ENCODE measurements at places on chromosomes 2 and 18. TPM values are rescaled to one million over a fixed set of nuclear protein-coding genes. Genes with fewer than 3 reads are reported as not detected.

- H3K4me1 ChIP-seq: no peaks in the 10 kb centered on the region
- DNase-seq: no peak
- no peak overlapping the region for H3K27ac ChIP-seq
- no peaks in the 10 kb centered on the region for H3K27me3 ChIP-seq
- no peaks in the 10 kb centered on the region for H3K36me3 ChIP-seq
- H3K4me3 ChIP-seq: no peak overlapping the region
Observed at GRCh38 chr18:46338766-46339165, 234.6 kb downstream of the HAUS1 start.

The XIRP2 gene
- total RNA-seq: not detected

- no peak overlapping the region for H3K4me3 ChIP-seq
- H3K36me3 ChIP-seq: no peaks in the 10 kb centered on the region
- no peak overlapping the region for H3K27ac ChIP-seq
- DNase-seq: no peak
Observed at GRCh38 chr2:118837067-118837466, 10.4 kb downstream of the EN1 start.

The CRYBA2 gene
- not detected for total RNA-seq

DNA sequence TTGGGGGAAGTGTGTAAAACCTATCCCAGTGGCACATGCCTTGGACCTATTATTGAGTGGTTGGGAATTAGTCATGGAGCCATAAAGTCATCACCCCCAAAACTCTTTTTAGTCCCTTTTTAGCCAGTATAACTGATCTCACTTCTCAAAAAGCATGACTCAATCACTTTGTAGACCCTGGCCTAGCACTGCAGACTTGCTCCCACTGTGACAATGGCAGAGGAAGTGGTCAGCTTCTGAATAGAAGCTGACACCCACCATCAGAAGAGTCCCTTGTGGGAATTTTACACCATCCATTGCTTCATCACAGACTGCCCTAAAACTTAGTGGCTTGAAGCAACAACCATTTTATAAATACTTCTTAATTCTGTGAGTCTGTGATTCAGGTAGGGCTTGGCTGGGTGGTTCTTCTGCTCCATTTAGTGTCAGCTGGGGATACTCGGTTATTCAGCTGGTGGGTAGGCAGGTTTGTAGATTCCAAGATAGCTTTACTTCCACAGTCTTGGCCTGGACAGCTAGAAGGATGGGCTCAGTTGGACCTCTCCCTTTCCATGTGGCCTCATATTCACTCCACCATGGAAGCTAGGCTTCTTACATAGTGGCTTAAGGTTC lies 10.8 kb upstream of the ITGA6 start:
- H3K4me3 ChIP-seq: no peak overlapping the region
- no peaks in the 10 kb centered on the region for H3K27me3 ChIP-seq
- H3K4me1 ChIP-seq: no peaks in the 10 kb centered on the region
- no peaks in the 10 kb centered on the region for H3K36me3 ChIP-seq

The CTIF gene
- total RNA-seq: 32.6 TPM

- no peaks in the 10 kb centered on the region for H3K36me3 ChIP-seq
- no peak for DNase-seq
- H3K27ac ChIP-seq: no peak overlapping the region
- no peaks in the 10 kb centered on the region for H3K27me3 ChIP-seq
- no peaks in the 10 kb centered on the region for H3K4me1 ChIP-seq
- H3K4me3 ChIP-seq: no peak overlapping the region
Observed at GRCh38 chr2:51553476-51553875, 521.5 kb upstream of the NRXN1 start.

DNA sequence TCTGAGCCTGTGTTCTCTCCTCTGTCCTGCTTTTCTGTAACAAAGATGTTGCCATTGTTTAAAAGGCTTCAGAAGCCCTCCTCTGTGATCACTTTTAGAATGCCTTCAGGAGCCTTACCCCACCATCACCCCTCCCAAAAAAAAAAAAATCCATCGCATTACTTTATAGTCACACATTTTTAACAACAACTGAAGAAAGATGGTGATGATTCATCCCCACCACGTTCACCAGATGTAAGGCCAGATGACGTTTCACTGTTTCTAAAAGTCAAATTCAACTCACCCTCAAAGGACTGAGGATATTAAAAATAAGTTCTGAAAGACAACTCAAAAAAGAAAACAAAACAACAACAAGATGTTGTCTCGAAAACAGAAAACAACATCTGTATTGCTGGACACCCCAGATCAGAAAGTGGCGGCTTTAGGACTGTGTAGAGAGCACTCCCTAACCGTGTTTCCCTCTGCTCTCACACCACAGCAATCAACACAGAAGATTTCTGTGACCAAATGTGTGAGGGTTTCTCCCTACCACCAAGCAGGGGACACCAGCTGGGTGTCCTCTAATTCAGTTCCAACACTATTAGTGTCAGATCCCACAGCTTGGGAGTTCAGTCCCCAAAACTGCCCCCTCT lies 61.9 kb upstream of the CREB1 start:
- no peak for DNase-seq
- no peak overlapping the region for H3K27ac ChIP-seq
- H3K27me3 ChIP-seq: no peaks in the 10 kb centered on the region

DNA sequence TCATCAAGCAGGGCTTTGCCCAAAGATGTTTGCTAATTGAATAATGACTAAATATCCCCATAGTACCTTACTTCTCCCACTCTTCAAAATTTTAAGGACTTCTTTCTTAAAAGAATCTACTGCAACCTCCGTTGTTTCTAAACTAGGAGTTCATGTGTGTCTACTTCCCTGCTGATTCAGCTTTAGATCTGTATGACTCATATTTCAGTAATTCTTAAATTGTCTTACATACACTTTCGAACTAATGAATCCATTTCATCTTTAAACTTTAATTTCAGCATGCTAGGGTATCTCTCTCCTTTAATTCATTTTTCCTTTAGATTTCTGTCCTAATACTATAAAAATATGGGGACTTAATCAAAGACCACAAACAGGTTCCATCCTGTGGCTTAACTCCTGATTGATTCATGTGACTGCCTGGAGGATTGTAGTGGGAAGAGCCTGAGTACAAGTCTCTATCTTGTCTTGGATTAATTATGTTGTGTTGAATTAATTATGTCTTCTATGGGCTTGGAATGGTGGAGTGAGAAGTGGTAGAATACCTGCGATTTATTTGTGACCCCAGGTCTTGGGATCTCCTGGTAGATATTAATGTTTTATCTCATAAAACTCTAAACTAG lies 24.9 kb upstream of the COL5A2 start:
- no peak for DNase-seq
- no peaks in the 10 kb centered on the region for H3K27me3 ChIP-seq
- H3K27ac ChIP-seq: peak overlapping the region; percentile 35
- H3K4me3 ChIP-seq: peak overlapping the region; percentile 59
- no peaks in the 10 kb centered on the region for H3K36me3 ChIP-seq

GRCh38 chr18:11887328-11888128 lies 20.6 kb downstream of the MPPE1 start:
- H3K36me3 ChIP-seq: no peaks in the 10 kb centered on the region
- no peak overlapping the region for H3K27ac ChIP-seq
- no peak overlapping the region for H3K4me3 ChIP-seq

The CBLN2 gene
- total RNA-seq: not detected

- no peak for DNase-seq
- H3K4me3 ChIP-seq: no peak overlapping the region
- H3K36me3 ChIP-seq: no peaks in the 10 kb centered on the region
- H3K27ac ChIP-seq: no peak overlapping the region
- no peaks in the 10 kb centered on the region for H3K27me3 ChIP-seq
Observed at GRCh38 chr2:85803704-85804425, 50.1 kb downstream of the ATOH8 start.

- no peak for DNase-seq
- H3K27ac ChIP-seq: no peak overlapping the region
- H3K4me1 ChIP-seq: no peaks in the 10 kb centered on the region
- H3K36me3 ChIP-seq: no peaks in the 10 kb centered on the region
- H3K4me3 ChIP-seq: no peak overlapping the region
Observed at GRCh38 chr2:78351208-78351607, 674.3 kb upstream of the REG3G start.

DNA sequence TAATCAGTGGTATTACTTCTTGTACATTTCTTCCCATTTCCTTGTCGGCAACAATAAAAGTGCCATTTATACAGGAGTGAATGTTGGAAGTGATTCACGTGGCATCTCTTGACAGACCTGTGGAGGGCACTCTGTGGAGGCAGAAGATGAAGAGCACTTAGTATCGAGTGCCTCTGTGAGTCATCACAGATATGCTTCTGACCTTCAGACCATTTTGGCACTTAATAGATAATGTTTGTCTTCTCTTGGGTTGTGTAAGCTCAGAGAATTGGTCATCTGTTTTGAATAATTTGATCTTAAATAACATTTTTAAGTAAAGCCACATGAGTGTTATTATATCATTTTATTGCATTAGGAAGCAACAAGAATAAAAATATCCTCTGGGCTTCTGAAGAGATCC lies 305.5 kb downstream of the PTPRM start:
- DNase-seq: no peak
- H3K4me3 ChIP-seq: no peak overlapping the region
- no peaks in the 10 kb centered on the region for H3K27me3 ChIP-seq
- H3K36me3 ChIP-seq: no peaks in the 10 kb centered on the region
- H3K4me1 ChIP-seq: no peaks in the 10 kb centered on the region

DNA sequence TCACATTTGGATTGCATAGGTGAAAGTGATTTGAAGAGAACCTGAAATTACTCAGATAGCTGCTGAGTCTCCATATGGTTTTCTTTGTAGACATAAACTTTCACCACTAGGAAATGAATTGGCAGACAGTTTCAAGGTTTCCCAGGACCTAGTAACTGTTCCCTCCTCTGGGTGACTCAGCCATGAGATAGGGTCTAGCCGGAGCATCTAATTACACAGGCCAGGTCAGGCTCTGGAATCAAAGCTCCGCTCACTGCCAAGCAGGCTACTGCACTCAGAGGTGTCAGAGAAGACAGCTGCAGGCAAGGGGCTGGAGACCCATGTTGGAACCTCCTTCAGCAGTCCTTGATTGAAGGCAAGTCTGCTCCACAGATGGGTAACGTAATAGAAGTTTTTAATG lies 429.2 kb downstream of the TNS1 start:
- no peak overlapping the region for H3K27ac ChIP-seq
- no peak overlapping the region for H3K4me3 ChIP-seq

GRCh38 chr18:27600245-27600644 lies 415.1 kb upstream of the CHST9 start:
- H3K36me3 ChIP-seq: no peaks in the 10 kb centered on the region
- H3K27ac ChIP-seq: no peak overlapping the region
- H3K4me3 ChIP-seq: no peak overlapping the region
- no peaks in the 10 kb centered on the region for H3K27me3 ChIP-seq
- DNase-seq: no peak
- no peaks in the 10 kb centered on the region for H3K4me1 ChIP-seq

GRCh38 chr2:237352279-237352845 lies 61.6 kb downstream of the COL6A3 start:
- DNase-seq: no peak
- H3K4me1 ChIP-seq: peaks cover 3% of the 10 kb centered on the region
- no peaks in the 10 kb centered on the region for H3K36me3 ChIP-seq
- no peak overlapping the region for H3K4me3 ChIP-seq

The UGT1A3 gene
- not detected for total RNA-seq

Data from breast epithelium (tissue), 4 donors.